ENCODE measurements at places on chromosomes 16 and 17. TPM values are rescaled to one million over a fixed set of nuclear protein-coding genes. Genes with fewer than 3 reads are reported as not detected.

C1QL1 gene
- total RNA-seq = not detected

GRCh38 chr16:85417156-85417860 is 195.8 kb upstream of the GSE1 start:
- DNase-seq = no peak

DNA sequence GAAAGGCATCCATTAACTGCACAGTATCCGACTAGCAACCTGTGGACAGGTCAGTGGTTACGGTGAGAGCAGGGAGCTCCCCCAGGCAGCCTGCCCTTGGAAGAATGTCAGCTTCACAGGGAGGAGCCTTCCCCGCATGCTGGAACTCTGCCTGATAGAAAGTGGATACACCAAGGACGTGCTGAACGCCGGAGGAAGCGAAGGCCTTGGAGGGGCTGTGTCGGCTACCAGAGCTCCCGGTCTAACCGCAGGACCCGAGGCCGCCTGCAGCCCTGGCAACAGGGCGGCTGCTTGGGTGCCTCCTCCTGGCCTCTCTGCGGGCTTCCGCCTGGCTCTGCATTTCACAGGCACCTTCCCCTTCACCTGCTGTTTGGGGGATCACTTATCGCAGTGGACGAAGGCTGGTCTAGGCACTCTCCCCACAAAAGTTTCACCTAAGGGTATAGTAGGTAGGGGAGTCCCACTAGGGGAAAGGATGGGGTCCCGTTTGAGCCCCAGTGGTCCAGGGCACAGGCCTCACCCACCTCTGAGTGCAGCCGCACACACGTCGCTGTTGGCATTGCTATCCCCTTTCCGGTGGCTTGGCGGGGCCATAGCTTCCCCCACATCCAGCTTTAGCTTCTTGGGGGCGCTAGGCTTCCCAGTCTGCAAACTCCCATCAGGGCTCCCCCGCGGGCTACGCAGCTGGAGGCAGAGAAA is 29.8 kb downstream of the PELP1 start:
- no peak for DNase-seq

- DNase-seq = no peak
These were observed 26.3 kb upstream of the ARHGAP17 start for GRCh38 chr16:25041471-25041870.

Data from mesenteric fat pad (tissue), 1 donor.